ENCODE measurements at places on chromosomes 2 and 18.

GRCh38 chr18:44638034-44638540 is 42.6 kb upstream of the SETBP1 start:
- no peak for DNase-seq

- DNase-seq = no peak
Observed at GRCh38 chr18:46502444-46502843, 154.6 kb downstream of the LOXHD1 start.

DNA sequence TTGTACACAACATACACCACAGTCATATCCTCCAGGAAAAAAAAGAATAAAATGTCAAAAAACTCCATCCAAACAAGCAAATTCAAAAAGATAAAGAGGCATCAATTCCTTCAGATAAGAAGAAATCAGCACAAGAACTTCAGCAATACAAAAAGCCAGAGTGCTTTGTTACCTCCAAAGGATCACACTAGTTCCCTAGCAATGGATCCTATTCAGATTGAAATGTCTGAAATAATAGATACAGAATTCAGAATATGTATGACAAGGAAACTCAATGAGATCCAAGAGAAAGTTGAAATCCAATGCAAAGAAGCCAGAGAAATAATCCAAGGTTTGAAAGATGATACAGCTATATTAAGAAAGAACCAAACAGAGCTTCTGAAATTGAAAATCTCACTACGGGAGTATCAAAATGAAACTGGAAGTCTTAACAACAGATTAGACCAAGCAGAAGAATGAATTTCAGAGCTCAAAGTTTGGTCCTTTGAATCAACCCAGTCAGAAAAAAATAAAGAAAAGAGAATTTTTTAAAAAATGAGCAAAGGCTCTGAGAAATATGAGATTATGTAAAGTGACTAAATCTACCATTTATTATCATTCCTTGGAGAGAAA is 80.6 kb downstream of the TRABD2A start:
- no peak for DNase-seq

GRCh38 chr2:98658816-98659490 is 50.6 kb downstream of the UNC50 start:
- no peak for DNase-seq

DNA sequence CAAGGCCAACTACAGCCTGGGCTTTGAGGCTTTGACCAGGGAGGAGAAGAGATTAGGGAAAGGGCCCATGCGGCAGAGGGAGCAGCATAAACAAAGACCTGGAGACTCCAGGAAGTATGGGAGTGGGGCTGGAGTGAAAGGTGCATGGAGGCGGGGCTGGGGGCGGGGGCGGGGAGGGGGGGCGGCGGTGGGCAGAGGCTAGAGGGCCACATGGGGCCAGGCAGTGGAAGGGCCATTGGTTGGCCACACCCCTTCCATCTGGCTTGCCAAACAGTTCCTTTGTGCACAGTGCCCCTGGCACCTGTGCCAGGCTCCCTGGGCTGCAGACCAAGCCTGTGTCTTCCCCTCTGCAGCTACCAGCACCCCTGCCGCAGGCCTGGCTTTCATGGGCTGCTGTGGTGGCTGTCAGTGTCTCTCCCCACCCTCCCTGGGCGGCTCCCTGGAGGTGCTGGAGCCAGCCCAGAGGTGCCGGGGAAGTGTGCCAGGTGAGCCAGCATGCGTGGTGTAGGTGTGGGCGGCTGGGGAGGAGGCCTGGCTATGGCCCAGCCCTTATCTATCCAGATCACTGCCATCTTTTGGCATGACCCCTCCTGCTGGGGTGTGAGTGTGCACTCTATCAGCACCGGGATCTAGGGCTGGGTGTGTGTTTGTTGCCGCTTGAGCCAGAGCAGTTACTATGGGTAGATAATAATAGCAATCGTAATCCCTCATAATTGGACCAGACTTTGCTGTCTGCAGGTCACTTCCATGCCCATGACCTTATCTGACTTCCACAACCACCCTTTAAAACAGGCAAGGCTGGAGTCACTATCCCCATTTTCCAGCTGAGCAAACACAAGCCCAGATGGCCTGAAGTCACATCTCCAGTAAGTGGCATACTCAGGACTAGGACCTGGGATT is 30.5 kb downstream of the DNMT3A start:
- peak; percentile 82 for DNase-seq

DNA sequence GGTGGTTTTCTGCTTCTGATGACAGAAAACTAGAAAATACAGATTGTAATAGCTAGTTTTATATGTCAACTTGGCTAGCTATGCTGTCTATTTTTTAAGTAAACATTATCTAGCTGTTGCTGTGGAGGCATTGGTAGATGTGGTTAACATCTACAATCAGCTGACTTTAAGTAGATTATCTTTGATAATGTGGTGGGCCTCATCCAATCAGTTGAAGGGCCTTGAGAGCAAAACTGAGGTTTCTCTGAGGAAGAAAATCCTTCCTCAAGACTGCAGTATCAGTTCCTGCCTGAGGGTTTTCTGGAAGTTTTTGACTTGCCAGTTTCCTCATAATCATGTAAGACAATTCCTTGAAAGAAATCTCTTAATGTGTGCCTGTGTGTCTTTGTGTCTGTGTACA is 75.9 kb upstream of the SPHKAP start:
- DNase-seq = no peak

GRCh38 chr2:239835056-239835455 is 190.1 kb downstream of the NDUFA10 start:
- no peak for DNase-seq
